ENCODE measurements at places on chromosomes 2 and 18. TPM values are rescaled to one million over a fixed set of nuclear protein-coding genes. Genes with fewer than 3 reads are reported as not detected.
A peak's percentile ranks its signal among the peaks of the same experiment; 100 is the strongest.

DNA sequence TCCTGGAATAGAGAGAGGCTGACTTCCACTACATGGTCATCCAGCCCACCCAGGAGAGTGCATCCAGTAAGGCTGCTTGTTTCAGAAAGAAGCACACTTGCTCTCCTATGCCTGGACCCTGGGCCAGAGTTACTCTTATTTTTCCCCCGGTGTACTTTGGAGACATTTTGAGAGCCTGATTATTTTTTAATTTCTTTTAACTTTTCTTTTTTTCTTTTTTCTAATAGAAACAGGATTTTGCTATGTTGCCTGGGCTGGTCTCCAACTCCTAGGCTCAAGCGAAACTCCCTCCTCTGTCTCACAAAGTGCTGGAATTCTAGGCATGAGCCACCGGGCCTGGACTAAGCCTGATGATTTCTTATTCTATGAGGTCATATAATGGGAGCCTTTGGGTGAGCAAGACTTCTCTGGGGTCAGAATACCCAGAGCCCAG lies 62.2 kb downstream of the RPL37A start:
- H3K4me3 ChIP-seq = no peak overlapping the region
- peak; percentile 89 for DNase-seq
- H3K27ac ChIP-seq = peak overlapping the region; percentile 77
- H3K36me3 ChIP-seq = no peaks in the 10 kb centered on the region
- peaks cover 12% of the 10 kb centered on the region for H3K4me1 ChIP-seq

DNA sequence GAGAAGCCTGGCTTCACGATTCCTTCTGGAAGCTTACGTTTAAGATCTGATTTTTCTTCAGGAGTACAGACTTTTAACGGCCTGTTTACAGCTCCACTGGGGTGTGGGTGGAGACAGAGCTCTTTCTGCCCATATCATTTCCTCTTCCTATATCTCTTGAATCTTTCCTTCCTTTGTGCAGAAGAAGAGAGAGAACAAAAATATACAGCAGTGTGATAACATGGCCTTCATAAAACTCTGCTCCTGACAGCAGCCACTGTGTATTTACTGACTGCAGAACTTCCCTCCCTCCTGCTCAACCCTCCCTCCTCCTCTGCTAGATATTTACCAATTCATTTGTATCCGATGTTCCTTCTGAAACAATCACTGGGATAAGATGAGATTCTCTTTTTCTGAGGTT lies 34.1 kb upstream of the REEP1 start:
- H3K4me1 ChIP-seq = 0 out of 2 replicates have a peak, but pooled peaks cover 3% of the 10 kb centered on the region
- peaks cover 4% of the 10 kb centered on the region for H3K27me3 ChIP-seq
- no peak for DNase-seq
- H3K36me3 ChIP-seq = no peaks in the 10 kb centered on the region
- H3K4me3 ChIP-seq = no peak overlapping the region

DNA sequence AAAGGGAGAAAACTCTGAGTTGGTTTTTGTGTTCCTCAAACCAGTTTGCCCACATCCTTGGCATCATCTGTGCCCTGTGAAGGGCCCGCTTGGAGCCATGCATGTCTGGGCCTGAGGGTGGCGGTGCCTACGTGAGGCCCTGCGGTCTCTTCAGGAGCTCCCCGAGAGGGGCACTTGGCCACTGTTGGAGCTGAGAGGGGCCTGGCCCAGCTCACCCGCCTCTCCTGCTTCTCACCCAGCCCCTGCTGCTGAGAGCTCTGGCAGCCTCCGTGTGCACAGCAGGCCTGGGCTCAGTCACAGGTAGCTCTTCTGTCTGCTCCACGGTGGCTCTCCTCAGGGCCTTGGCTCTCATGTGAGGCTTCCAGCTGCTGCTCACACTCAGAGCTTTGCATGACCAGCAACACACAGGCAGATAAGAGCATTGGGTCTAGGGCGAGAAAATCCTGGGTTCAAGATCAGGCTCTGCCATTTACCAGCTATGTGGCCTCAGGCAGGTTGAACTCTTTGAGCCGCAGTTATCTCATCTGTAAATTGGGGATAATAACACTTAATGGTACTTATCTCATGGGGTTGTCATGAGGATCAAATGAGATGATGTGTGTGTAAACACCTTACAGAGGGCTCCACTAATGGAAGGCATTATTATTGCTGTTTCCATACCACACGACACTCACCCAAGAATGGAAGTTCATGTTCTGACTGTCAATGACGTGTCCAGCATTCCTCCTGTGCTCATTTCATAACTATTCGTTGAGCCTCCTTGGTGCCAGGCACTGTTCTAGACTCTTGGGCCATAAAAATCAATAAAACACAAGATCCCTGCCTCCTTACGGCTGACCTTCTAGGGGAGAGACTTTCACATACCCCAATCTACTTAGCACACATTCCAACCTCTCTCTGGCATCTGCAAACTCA lies 41.6 kb upstream of the PLB1 start:
- H3K4me3 ChIP-seq = no peak overlapping the region
- H3K27me3 ChIP-seq = no peaks in the 10 kb centered on the region
- DNase-seq = peak; percentile 45
- H3K36me3 ChIP-seq = no peaks in the 10 kb centered on the region
- H3K4me1 ChIP-seq = peaks cover 6% of the 10 kb centered on the region

ADGRF3 gene
- total RNA-seq = not detected

- H3K36me3 ChIP-seq = no peaks in the 10 kb centered on the region
- H3K4me3 ChIP-seq = no peak overlapping the region
- H3K27ac ChIP-seq = no peak overlapping the region
- peaks cover 3% of the 10 kb centered on the region for H3K4me1 ChIP-seq
These were observed 193.0 kb upstream of the RGPD4 start for GRCh38 chr2:107633580-107634147.

APLF gene
- total RNA-seq = 3.3 TPM

GRCh38 chr2:108633409-108633808 lies 85.9 kb upstream of the RANBP2 start:
- H3K27me3 ChIP-seq = no peaks in the 10 kb centered on the region
- H3K4me1 ChIP-seq = peaks cover 24% of the 10 kb centered on the region
- H3K4me3 ChIP-seq = no peak overlapping the region
- no peak for DNase-seq

SRD5A2 gene
- not detected for total RNA-seq

Data from IMR-90 (cell line).